ENCODE measurements at places on chromosomes 3 and 15.

DNA sequence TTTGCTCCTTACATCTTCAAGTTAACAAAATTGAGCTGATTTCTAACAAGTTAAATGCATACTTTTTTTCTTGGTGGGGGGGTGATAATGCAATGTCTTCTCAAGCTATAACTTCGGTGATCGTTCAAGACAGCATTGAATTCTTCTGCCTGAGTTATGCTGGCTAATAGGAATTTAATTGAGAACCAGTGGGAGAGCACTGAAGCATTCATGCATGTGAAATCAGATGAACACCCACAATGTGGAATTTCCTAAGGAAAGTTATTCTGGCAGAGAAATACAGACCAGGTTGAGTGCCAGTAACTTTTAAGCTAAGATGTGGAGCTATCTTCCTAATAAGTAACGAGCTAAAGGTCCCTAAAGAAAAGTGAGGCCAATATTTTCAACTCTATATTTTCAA lies 3.0 kb downstream of the SPATA16 start:
- no peak for DNase-seq

DNA sequence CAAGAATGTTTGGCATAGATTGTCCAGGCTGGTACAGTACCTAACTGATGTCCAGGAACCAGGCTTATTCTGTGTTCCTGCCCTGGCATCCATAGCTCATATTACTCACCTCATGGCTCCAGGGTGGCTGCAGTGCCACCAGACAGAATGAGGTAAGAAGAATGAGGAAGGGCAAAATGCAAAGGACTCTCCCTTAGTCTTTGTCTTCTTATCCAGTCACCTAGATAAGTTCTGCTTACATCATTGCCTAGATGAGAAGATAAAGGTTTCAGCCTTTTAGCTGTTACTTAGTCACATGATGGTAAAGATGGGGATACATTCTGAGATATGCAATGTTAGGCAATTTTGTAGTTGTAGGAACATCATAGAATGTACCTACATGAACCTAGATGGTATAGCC lies 45.8 kb downstream of the CHP1 start:
- no peak for DNase-seq

GRCh38 chr3:113243071-113243470 lies 31.7 kb downstream of the BOC start:
- no peak for DNase-seq

DNA sequence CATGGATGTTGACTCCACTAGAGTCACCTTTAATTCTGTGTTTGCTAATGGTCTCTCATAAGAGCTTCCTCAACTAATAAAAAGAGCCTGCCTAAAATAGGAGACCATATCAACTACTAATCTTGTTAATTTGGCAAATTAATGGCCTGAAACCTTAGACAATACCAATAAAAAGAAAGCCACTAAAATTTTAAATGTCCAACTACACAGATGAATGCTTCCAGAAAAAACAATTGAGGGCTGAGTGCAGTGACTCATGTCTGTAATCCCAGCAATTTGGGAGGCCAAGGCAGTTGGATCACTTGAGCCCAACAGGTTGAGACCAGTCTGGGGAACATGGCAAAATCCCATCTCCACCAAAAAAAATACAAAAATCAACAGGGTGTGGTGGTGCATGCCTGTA lies 230.9 kb downstream of the NSUN3 start:
- no peak for DNase-seq

- DNase-seq: peak; percentile 85
Measured at GRCh38 chr15:25790000-25790660, 73.0 kb downstream of the ATP10A start.

GRCh38 chr3:197541756-197542539 lies 13.8 kb downstream of the BDH1 start:
- peak; percentile 55 for DNase-seq

GRCh38 chr3:18301781-18302180 lies 123.4 kb downstream of the SATB1 start:
- DNase-seq: no peak

DNA sequence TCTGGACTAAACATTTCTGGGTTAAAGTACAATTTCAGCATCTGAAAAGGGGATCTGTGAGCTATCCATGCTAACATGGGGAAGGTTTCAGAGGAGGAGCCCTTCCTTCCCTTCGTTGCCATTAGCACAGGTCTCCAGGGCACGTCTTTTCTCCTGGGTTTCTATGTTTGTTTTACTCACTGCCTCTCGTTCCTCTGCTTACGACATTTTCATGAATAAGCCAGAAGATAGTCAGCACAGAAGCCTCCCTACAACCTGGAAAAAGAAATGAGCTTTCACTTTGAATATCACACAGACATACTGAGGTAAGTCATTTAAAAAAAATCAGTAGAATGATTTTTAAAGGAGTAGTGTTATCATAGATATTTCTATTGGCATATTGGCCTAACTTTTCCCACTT lies 117.2 kb upstream of the KCNMB2 start:
- no peak for DNase-seq

DNA sequence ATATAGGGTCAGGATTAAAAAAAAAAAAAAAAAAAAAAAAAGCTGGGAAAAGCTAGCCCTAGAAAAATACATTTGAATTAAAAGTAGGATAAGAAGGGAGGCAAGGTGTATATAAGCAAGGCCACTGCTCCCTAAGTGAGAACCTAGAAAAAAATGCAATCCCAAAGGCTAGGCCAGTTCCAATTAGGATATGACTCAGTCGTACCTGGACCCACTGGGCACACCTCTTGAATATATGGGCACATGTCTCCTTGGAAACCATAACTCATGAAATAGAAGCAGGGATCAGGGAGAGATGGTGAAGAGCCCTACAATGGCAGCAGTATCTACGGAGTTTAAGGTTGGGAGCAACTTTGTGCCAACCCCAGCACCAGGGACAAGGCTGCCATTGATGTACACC lies 314.1 kb upstream of the IL12A start:
- DNase-seq: no peak

DNA sequence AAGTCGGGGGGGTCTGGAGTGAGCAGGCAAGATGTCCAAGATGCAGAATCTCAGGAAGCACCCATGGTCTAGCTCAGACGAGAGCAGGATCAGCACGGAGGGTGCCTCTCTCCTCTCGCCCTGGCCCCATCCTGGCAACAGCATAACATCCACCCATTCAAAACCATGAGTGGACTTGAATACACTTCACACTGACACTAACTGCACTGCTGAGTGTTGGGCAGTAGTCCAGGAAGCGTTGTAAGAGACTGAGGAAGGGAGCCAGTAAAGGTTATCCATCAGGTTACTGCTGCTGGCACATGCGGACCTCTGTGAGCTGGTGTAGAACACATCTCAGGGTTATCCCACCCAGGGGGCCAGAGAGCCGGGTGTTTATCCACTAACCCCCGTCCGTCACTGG lies 131.0 kb upstream of the TOPAZ1 start:
- no peak for DNase-seq

DNA sequence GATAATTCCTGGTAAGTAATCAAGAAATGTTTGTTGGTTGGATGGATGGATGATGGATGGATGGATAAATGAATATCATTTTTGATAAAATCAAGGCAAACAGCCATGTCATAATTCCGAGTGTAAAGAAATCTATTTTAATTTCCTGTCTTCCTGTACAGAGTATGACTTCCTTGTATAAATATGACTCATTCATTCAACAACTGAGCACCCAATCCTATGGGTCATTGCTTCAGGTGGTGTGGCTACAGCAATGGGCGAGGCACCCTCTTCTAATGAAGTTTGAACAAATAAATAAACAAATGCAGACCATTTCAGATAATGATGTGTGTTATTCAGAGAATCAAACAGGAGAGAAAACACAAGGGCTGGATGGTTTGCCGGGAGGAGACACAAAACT lies 198.7 kb downstream of the TNIK start:
- DNase-seq: no peak

- peak; percentile 73 for DNase-seq
Measured at GRCh38 chr3:179544981-179545645, 17.6 kb upstream of the ACTL6A start.

- no peak for DNase-seq
Measured at GRCh38 chr3:100329800-100330489, 4.6 kb upstream of the NIT2 start.

GRCh38 chr3:98730886-98731537 lies 32.1 kb upstream of the ST3GAL6 start:
- DNase-seq: no peak

DNA sequence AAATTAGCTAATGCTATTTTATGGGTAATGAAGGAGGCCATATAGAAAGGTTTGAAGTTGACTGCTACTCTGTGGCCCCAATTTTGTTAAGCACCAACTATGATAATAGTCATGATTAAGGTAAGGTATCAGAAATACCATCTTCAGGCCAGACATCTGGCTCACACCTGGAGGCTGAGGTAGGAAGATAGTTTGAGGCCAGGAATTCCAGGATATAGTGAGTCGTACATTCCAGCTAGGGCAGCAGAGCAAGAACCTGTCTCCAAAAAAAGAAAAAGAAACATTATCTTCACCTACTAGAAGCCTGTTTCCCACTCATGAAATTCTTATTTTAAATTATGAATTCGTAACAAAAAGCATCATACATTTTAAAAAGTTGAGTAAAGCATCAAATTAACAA lies 64.4 kb downstream of the LRRC28 start:
- DNase-seq: no peak

GRCh38 chr15:67809441-67809840 lies 15.9 kb upstream of the SKOR1 start:
- no peak for DNase-seq

- DNase-seq: no peak
Measured at GRCh38 chr3:178492491-178492890, 43.7 kb upstream of the KCNMB2 start.

GRCh38 chr3:58384381-58385090 lies 49.1 kb downstream of the PDHB start:
- no peak for DNase-seq

- no peak for DNase-seq
Measured at GRCh38 chr3:49001155-49001554, 6.0 kb upstream of the WDR6 start.

GRCh38 chr15:80093854-80094418 lies 34.5 kb downstream of the ZFAND6 start:
- no peak for DNase-seq

- DNase-seq: no peak
Measured at GRCh38 chr3:30350011-30350410, 256.4 kb upstream of the TGFBR2 start.

- no peak for DNase-seq
Measured at GRCh38 chr3:54120657-54121413, 1.5 kb upstream of the CACNA2D3 start.

DNA sequence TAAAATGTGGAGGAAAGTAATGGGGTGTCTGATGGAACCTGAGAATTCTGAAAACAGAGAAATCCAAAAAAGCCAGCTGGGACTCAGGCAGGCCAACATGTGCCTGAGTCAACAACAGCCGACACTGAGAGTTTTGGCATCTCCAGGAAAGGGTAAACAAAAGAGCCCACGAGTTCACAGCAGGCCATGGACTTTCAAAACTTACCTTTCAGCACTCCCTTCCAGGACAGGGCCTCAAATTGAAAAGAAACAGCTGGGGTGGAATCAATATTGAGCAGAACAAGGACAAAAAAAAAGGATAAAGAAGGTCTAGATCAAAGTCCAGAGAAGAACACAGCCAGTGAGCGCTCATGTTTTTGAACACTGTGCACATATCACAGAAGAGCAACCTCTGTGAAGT lies 735.4 kb upstream of the GRM7 start:
- no peak for DNase-seq

GRCh38 chr15:67158367-67158766 lies 93.0 kb downstream of the SMAD3 start:
- DNase-seq: no peak

GRCh38 chr3:136311968-136312367 lies 61.8 kb downstream of the PCCB start:
- DNase-seq: no peak

DNA sequence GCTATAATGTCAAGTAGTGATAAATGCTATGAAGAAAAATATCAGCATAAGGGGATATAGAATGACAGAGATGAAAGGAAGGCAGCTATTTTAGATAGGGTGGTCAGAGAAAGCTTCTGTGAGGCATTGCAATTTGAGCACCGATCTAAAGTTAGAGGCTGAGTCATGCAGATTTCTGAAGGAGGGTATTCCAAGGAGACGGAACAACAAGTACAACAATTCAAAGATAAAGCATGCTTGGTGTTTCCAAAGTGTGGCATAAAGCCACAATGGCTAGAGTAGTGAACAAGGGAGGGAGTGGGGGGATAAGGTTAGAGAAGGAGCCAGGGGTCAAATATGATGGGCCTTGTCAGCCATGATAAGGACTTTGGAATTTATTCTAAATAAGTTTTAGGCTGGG lies 71.9 kb downstream of the PFN2 start:
- DNase-seq: no peak

DNA sequence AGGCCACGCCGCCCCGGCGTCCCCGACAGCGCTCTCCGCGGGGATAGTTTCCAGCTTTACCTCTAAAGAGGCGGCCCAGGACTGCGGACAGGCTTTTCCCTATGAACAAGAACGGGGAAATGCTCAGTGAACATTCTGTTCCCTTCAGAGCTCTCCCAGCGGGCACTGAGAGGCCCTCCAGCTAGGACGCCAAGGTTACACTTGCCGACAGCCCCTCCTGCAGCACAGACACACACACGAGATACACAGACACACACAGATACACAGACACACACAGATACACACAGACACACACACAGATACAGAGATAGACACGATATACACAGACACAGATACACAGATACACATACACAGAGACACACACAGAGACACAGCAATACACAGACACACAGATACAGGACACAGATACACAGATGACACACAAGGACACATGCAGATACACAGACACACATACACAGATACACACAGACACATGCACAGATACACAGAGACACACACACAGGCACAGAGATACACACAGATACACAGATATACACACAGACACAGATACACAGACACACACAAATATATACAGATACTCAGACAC lies 533 bp upstream of the OCA2 start:
- no peak for DNase-seq

- no peak for DNase-seq
Measured at GRCh38 chr3:46293035-46293724, 50.9 kb downstream of the CCR3 start.

DNA sequence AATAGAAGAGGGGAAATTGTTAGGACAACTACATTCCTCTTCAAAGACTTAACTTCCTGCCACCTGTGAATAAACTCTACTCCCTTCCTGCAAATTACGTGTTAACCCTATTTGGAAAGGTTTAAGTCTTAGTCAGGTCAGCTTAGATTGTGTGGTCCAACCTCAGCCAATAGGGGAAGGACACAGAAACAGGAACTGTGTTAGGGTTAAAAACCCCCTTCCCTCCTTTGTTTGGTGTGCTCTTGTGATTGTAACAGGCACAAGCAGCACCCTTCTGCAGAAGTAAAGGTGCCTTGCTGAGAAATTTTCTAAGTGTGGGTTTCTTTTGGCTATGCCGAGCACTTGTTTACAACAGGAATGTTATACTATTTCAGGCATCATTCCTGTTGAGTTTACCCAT lies 45.0 kb upstream of the FSTL1 start:
- no peak for DNase-seq

- DNase-seq: no peak
Measured at GRCh38 chr3:14663396-14664135, 11.4 kb upstream of the C3orf20 start.

DNA sequence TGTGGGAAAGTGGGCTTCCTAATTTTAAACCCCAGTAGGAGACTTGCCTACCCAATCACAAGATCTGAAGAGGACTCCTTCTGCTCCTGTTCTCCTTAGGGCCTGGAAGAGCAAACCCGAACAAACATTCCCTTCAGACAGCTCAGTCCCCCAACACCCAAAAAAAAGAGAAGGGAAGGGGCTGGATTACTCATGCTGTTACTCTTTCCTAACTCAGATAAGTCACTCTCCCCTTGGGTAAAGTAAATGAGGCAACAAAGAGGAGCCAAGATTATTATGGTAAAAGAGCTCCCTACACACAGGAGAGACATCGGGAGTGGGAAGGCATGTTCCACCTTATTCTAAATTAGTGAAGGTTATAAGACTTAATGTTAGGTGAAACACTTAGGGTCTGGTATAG lies 18.1 kb upstream of the LEKR1 start:
- no peak for DNase-seq

Measured in GM04504 (cell line).